Retina (tissue), 1 donor: ENCODE measurements at places on chromosomes 13 and 19.

- no peak for DNase-seq
Observed at GRCh38 chr19:44741841-44742329, 6.6 kb upstream of the BCL3 start.

- no peak for DNase-seq
Observed at GRCh38 chr19:38059897-38060296, 152.9 kb downstream of the SIPA1L3 start.

GRCh38 chr19:50258918-50259372 lies 55.5 kb downstream of the MYH14 start:
- peak; percentile 62 for DNase-seq

DNA sequence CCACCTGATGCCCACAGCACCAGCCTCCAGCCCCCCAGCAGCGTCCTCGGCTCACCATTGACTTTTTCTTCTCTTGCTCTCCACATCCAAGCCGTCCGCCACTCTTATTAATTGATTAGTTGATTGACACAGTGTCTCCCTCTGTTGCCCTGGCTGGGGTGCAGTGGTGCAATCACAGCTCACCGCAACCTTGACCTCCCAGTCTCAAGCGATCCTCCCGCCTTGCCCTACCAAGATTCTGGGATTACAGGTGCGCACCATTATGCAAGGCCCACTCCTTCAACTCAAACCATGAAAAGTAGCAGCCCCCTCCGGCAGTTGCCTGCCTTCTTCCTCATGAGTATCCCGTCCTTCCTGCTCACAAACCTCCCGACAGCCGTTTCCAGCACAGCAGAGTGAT lies 921 bp upstream of the TEX29 start:
- DNase-seq = no peak

- no peak for DNase-seq
Observed at GRCh38 chr19:35347171-35347929, at the start of gene FFAR1. Gene FFAR1 (plus strand): TSS chr19:35347902. CDS start chr19:35351552, 3,650 bp downstream.

- DNase-seq = no peak
Observed at GRCh38 chr13:77789376-77789775, 91.9 kb downstream of the SLAIN1 start.

- no peak for DNase-seq
Observed at GRCh38 chr13:94550062-94550738, 45.8 kb downstream of the TGDS start.

GRCh38 chr19:12867120-12868099 lies 13.8 kb downstream of the DNASE2 start:
- DNase-seq = peak; percentile 91

- no peak for DNase-seq
Observed at GRCh38 chr13:28889086-28889732, 69.1 kb downstream of the MTUS2 start.

- DNase-seq = no peak
Observed at GRCh38 chr13:97967948-97968347, 14.5 kb downstream of the IPO5 start.

GRCh38 chr19:41425174-41426115 lies 1.7 kb downstream of the B3GNT8 start:
- DNase-seq = no peak

DNA sequence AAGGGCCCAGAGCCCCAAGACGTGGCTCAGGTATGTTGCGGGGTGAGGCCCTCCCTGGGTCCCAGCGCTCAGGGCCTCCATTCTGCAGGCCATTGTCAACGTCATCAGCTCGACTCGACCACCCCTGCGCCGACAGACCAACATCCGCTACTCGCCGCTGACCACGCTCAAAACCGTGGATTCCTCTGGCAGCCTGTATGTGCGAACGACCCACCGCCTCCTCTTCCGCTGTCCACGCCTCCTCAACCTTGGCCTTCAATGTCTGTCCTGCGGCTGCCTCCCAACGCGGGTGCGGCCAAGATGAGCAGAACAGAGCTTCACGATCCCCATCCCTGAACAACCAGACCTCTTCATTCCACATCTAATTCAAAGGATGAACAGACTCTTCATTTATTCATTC lies 8.2 kb downstream of the RDH8 start:
- no peak for DNase-seq

GRCh38 chr19:46409191-46409590 lies 4.2 kb downstream of the CCDC8 start:
- no peak for DNase-seq

DNA sequence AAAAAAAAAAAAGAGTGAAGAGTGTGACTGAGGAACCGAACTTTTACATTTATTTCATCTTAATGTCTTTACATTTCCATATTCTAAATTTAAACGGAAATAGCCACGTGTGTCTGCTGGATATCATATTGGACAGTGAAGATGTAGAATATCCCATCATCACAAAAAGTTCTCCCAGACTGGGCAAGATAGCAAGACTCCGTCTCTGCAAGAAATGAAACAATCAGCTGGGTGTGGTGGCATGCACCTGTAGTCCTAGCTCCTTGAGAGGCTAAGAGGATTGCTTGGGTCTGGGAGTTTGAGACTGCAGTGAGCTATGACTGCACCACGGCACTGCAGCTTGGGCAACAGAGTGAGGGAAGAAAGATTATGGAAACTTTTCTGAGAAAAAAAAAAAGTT lies 3.9 kb downstream of the ZNF579 start:
- no peak for DNase-seq

GRCh38 chr13:113648216-113648610 lies 9.8 kb downstream of the ATP4B start:
- DNase-seq = no peak

- DNase-seq = no peak
Observed at GRCh38 chr19:49387936-49388372, at the start of gene KASH5. Gene KASH5 (plus strand): TSS chr19:49388249. CDS start chr19:49390884, 2,635 bp downstream.

DNA sequence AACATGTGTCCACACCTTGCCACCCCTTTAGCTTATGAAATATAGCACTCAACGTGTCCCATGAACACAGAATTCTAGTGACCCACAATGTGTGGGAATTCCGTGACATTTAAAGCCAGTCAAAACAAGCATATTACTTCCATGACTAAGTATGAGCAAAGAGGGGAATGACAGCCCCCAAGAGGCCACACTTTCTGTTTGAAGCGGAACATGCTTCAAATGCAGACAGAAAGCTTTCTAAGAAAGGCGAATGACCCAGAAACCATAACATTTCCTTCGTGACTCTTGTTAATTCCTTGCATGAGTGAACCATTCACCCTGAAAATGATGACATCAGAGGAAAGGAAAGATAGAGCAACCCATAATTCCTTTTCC lies 122.0 kb upstream of the FNDC3A start:
- peak; percentile 25 for DNase-seq

- DNase-seq = no peak
Observed at GRCh38 chr13:30900952-30901749, 4.9 kb upstream of the MEDAG start.

- DNase-seq = no peak
Observed at GRCh38 chr13:113647351-113648215, 10.4 kb downstream of the ATP4B start.

- peak; percentile 96 for DNase-seq
Observed at GRCh38 chr13:96053003-96053703, at the start of gene UGGT2. Gene UGGT2 (minus strand): TSS chr13:96053401. CDS start chr13:96053312, 89 bp downstream.

- no peak for DNase-seq
Observed at GRCh38 chr13:95256091-95256490, 45.2 kb downstream of the ABCC4 start.

DNA sequence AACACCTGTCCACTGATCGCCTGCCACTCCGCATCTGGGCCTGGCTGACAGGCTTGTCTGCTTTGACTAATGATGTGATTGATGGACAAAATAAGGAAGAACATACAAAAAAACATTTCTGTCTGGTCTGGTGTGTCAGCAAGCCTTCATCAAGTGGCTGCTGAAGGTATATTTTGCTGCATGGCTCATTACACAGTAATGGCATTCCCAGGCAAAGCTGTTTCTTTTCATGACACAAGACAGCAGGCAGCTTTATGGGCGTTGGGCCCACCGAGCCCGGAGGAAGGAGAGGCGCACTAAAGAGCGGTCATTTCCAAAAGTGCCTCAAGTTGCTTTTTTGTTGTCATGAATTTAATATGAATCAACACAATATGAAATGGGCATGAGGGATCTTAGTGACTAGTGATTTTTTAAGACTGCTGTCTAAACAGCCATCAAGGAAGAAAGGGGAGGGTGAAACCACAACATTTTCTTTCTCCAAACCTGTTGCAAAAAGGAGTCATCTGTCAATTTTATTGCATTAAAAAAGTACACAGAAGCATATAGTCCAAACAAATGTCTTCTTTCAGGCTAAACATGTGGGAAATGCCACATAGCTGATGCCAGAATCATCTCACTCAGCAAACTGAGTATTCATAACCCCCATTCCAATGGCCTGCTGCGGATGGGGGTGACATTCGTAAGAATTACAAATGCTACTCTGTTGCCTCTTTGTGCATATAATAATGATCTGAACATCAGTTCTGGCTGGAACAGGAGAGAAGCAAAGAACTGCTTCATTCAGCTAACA lies 476.6 kb downstream of the ZNF536 start:
- peak; percentile 24 for DNase-seq

- DNase-seq = no peak
Observed at GRCh38 chr19:3494051-3494450, 6.4 kb downstream of the DOHH start.

DNA sequence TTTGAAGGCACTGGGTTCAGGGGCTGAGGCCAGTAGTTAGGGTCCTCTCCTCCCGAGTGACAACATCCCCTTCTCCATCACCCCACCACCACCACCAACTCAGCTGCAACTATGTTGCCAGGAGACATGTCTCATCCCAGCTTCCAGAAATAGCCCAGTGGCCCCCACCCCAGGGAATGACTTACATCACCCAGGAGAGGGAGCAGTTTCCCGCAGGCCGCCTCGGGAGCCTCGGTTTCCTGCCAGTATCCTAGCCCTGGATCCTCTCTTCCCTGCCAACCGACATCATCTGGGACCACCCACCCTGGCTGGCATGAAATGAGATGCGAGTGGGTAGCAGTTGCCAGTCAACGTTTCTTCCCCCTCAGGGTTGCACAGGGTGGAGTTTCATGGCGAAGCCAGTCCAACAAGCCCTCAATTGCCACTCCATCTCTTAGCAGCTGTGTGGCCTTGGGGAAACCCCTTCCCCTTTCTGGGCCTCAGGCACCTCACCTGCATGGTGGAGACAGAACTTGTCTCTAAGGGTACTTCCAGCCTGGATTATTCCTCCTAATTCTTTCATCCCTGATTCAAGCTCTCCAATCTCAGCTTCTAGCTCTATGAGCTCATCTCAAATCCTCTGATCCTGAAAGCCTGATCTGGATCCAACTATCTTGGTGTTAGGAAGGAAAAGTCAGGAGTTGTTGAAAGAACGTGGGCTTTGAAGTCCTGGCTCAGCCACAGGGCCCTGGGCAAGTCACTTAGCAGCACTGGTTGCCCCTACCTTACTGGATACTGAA lies 3.9 kb upstream of the GSK3A start:
- DNase-seq = peak; percentile 52

GRCh38 chr19:821825-822503 lies at the start of gene PLPPR3:
Gene PLPPR3 (minus strand): TSS chr19:821955. CDS start chr19:821559, 396 bp downstream.
- DNase-seq = peak; percentile 65

- no peak for DNase-seq
Observed at GRCh38 chr19:1211494-1212234, 6.1 kb downstream of the STK11 start.

- peak; percentile 88 for DNase-seq
Observed at GRCh38 chr19:42313096-42313839, at the start of gene TMEM145. Gene TMEM145 (plus strand): TSS chr19:42313309. CDS start chr19:42313377, 68 bp downstream.

DNA sequence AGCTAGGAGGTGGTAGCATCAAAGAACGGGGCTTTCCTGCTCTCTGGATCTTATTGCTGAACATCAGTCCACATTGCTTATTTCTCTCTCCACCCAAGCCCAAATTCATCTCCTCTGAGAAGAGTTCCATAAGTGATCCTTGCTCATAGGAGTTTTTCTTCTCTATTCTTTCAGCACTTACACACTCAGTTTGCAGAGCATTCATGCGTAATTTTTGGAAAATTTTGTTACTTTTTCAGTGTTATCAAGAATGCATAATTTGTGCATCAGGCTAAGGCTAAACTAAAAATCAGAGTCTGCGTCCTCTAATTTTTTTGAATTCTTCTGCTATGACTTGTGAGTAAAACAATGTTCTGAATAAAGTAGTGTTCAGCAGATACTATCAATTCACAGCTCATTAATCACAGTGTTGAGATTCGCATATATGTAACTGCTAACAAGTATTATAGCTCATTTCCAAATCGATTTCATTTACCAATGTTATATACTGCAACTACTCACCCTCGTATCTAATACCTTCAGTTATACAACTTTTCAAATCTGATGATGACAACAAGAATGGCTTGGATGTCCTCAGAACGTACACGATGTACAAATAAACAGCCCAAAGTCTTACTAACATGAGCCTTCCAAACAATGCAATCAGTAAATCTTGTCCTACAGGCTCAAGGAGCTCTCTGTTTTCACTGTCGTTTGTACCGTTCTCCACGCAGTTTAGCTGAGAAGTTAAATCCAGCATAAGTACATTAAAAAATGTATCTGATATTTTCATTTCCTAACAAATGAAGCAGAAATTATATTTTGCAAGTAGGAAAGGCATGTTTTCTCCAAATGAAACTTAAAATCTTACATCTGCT lies 36.4 kb upstream of the STARD13 start:
- DNase-seq = no peak

- DNase-seq = peak; percentile 90
Observed at GRCh38 chr19:13149628-13150186, 468 bp downstream of the STX10 start.

DNA sequence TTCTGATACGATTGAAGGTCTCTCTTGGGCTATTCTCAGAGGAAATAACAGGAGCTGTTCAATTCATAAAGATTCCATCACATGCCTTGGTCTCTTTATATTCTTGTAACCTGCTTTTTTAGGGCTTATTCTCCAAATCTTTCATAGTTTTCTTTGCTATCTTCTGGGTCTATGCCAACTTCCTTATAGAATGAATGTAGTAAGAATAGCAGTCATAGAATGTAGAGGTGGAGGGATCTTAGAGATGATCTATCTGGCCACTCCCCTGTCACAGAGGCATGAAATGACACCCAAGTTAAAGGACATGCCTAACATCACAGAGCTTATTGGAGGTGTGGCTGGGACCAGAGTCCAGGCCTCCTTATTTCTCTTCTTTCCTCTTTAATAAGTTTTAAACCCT lies 13.2 kb downstream of the LCP1 start:
- DNase-seq = no peak

DNA sequence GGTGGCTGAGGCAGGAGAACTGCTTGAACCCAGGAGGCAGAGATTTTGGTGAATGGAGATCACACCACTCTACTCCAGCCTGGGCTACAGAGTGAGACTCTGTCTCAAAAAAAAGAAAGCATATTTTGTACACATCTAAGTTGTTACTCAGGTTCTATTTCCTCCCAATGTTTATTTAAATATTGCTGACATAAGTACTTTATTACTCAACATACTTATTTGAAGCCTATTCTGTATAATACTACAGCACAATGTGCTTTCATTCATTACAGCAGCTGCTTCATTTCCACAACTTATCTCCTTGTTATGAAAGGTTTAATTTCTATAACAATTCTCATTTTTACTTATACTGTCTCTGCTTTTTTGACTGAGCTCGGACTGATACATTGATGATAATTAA lies 495.7 kb downstream of the SLITRK1 start:
- no peak for DNase-seq

DNA sequence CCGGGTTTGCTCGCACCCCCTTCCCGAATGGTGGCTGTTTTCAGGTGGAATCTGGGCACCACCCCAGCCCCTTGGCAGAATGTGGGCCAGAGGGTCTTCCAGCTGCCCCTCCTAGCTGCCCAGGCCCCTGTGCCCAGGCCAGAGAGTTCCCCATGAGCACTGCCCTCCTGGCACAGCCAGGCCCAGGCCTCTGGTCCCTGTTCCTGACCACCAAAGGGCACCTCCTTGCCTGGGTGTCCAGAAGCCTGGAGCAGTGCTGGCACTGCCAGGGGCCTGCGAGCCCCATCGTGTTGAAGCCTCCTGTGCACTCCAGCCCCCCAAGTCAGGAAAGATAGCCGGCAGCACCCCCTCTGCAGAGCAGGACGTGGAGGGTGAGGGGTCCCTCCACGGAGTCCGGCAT lies 23.4 kb downstream of the PIAS4 start:
- no peak for DNase-seq
